ENCODE measurements at places on chromosomes 13 and 19.

DNA sequence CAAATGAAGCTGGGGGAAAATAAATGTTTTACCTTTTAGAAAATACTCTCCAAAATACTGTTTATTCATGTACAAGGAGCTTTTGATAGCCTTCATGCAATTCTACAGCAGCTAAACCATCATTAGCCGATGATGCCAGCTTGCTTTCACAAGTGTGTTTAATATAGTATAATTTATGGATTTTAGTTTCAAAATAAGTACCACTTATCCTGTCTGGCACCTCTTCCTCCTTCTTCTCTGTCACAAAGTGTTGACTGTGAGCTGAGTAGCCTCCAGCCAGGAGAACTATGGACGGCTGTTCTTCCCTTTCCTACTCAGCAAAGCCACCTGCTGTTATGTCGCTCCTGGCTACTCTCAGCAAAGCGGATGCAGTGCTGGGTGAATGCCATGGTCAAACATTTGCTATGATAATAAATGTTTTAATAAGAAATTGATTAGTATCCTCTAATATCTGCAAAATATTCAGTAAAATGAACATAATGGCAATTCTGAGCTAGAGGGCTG is 238.2 kb downstream of the LIG4 start:
- DNase-seq, result peak; percentile 56

DNA sequence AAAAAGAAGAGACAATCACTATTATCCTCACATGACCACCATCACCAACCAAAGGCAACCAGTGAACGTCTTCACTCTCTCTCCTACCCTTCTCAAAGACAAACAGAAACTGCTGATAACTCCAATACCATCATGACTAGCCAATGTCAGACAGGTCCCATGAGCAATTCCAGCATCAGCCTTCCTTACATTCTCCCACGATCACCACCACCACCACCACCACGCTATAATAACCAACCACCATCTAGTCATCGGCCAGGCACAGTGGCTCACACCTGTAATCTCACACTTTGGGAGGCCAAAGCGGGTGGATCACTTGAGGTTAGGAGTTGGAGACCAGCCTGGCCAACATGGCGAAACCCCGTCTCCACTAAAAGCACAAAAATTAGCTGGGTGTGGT is 3.9 kb downstream of the MYO1F start:
- DNase-seq, result no peak

DNA sequence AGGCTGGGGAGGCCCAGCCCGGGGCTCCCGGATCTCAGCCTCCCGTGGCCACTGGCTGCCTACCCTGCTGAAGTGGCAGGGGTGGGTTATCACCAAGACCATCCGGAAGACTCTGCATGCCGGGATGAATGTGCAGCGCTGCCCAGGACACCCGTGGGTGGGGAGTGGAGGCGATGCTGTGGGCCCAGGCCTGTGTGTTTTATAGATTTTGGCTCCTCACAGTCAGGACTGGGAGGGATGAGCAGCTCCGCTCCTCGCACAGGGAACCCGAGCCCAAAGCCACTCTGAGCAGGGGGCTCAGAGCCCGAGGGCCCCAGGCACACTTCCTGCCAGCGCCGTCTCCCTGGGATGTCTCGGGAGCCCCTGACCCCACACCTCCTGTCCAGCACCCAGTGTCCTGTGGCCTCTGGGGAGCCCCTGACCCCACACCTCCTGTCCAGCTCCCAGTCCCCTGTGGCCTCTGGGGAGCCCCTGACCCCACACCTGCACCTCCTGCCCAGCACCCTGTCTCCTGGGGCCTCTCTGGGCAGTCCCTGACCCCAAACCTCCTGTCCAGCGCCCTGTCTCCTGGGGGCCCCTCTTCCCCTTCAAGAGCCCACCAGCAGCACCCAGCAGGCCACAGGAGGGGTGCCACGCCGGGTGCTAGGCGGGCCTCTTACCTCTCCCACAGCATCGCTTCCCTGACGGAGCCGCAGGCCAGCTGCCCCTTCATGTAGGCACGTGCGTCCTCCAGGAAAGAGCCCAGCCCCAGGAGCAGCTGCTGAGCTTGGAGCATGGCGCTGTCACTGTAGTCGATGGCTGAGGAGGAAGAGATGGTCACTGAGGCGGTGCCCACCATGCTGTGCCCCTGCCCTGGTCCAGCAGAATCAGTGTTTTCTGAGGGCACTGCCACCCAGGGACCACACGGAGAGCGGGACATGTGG is 31.4 kb downstream of the NAXD start:
- no peak for DNase-seq

GRCh38 chr19:55090564-55090963 is 14.9 kb downstream of the EPS8L1 start:
- DNase-seq, result no peak

- DNase-seq, result no peak
Observed at GRCh38 chr19:13997631-13997962, 8.5 kb downstream of the RFX1 start.

DNA sequence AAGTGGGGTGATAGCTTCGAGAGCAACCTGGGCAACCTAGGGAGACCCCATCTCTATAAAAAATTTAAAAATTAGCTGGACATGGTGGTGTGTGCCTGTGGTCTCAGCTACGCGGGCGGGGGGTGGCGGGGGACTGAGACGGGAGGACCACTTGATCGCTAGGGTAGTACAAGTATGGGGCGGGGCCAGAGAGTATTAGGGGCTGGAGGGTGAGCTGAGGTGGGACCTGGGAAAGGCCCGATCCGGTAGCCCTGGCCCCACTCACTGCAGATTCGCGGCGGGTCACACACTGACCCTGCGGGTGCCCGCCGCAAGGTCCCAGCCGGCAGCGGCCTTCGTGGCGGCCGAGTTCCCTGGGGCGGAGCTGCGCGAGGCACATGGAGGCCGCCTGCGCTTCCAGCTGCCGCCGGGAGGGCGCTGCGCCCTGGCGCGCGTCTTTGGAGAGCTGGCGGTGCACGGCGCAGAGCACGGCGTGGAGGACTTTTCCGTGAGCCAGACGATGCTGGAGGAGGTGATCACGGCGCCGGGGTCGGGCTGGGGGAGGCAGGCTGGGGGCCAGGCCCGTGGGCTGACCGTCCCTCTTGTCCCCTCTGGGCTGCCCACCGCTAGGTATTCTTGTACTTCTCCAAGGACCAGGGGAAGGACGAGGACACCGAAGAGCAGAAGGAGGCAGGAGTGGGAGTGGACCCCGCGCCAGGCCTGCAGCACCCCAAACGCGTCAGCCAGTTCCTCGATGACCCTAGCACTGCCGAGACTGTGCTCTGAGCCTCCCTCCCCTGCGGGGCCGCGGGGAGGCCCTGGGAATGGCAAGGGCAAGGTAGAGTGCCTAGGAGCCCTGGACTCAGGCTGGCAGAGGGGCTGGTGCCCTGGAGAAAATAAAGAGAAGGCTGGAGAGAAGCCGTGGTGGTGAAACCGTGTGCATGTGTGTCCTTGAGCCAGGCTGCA is 2.0 kb upstream of the ARHGAP45 start:
- no peak for DNase-seq

DNA sequence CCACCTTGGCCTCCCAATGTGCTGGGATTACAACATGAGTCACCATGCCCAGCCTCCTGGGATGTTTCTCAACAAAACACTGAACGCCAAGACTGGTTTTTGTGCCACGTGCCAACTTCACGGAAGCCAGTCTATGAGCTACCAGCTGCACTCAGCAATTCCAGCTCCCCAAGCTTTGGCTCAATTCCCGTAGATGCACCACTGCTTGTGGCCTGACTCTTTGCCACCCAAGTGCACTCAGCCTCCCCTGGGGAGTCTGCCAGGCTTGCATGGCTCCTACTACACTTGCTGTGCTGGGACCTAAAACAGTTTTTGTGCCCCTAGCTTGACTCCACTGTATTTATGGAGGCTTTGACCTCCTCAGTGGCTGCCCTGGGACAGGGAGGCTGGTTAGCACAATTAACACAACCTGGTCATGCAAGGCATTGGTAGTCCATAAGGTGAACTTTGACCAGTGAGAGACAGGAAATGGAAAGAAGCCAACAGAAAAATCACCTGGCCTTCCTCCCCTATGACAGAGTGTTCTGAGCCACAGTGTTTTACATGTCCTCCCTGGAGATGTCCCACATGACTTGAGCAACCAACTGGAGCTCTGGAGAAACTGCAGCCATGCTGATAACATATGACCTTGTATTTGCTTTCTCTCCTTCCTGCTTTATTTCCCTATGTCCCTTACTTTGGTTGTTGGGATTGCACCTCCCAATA is 1173.1 kb downstream of the UQCRFS1 start:
- no peak for DNase-seq

- no peak for DNase-seq
Observed at GRCh38 chr13:95301968-95302393, 730 bp upstream of the ABCC4 start.

- DNase-seq, result peak; percentile 5
Observed at GRCh38 chr19:48698046-48698445, 2.3 kb downstream of the FUT2 start.

DNA sequence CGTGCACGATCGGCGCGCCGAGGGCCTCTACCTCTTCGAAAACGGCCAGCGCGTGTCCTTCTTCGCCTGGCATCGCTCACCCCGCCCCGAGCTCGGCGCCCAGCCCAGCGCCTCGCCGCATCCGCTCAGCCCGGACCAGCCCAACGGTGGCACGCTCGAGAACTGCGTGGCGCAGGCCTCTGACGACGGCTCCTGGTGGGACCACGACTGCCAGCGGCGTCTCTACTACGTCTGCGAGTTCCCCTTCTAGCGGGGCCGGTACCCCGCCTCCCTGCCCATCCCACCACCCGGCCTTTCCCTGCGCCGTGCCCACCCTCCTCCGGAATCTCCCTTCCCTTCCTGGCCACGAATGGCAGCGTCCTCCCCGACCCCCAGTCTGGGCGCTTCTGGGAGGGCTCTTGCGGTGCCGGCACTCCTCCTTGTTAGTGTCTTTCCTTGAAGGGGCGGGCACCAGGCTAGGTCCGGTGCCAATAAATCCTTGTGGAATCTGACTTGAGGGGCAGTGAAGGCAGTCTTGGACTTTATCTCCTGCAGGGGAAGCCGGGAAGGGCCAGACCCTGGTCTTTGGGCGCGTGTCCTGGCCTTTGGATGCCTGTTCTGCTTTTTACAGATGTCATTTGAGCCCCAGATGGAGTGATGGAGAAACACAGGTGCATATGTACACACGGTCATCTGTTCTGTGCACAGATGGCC is 2.2 kb downstream of the CLEC11A start:
- no peak for DNase-seq

DNA sequence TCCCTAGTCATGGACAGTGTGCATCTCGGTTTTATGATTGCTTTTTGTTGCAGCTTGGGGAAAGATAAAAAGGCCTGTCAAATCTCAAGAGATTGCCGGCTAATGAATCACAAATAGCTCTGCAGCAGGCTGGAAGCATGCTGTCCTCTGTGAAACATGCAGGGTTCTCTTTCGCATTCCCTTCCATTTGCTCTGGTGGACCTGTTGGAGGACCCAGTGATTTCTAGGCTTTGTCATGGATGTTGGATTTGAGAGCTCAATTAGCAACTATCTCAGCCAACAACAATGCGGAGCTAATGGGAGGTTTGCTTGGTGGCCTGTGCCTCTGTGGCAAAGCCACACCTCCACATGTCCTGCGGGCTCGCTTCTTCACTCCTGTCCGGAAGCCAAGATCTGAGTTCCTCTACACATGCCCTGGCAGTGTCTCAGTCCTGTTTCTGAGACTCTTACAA is 418.1 kb upstream of the ARGLU1 start:
- no peak for DNase-seq

- no peak for DNase-seq
Observed at GRCh38 chr19:52923778-52924593, 758 bp upstream of the ZNF888 start.

- DNase-seq, result no peak
Observed at GRCh38 chr13:34265046-34265679, 447.2 kb downstream of the RFC3 start.

- no peak for DNase-seq
Observed at GRCh38 chr13:73544175-73544574, 485.4 kb downstream of the KLF5 start.

DNA sequence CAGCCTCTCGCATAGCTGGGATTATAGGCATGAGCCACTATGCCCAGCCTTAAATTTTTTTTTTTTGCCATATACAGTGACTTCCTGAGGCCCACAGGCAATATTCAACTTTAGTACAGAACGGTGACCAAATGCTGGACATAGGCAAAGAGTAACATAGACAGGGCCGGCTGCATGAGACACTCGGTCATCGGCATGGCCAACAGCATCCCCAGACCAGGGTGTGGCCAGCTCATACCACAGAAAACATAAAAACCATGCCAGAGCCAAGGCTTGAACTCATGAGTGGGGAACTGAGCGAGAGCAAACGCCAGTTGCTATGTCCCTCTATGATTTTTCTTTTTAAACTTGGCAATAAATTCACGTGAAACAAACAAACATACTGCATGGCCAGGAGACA is 17.0 kb downstream of the KANK2 start:
- DNase-seq, result no peak

GRCh38 chr19:50705422-50706019 is 14.1 kb downstream of the SHANK1 start:
- no peak for DNase-seq

GRCh38 chr19:42427313-42427712 is at the start of gene LIPE:
TSS of gene LIPE (minus strand) at chr19:42427388. CDS start at chr19:42427149, 239 bp downstream.
- no peak for DNase-seq

DNA sequence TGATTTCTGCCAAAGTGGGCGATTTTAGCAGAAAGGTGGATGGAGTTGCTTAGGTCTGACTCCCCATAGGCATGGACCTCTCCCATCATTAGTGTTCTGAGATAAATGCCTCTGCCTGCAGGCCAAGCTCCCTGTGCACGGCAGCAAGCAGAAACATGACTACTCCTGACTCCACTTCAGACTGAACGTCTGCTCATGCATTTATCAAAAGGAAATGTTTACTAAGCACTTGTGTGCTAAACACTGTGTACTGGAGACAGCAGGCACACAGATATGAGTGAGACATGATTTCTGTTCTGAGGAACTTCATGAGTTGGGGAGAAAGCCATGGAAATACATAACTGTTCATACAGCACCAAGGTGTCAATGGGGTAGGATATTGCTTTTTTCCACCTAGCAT is 149.6 kb downstream of the MIPEP start:
- DNase-seq, result peak; percentile 28

- DNase-seq, result no peak
Observed at GRCh38 chr13:110214637-110215036, 92.3 kb downstream of the COL4A1 start.
